ENCODE measurements at places on chromosomes 6 and 20. TPM values are rescaled to one million over a fixed set of nuclear protein-coding genes. Genes with fewer than 3 reads are reported as not detected.

MYT1 gene
- 0.15 TPM for total RNA-seq

DDX43 gene
- 0.85 TPM for total RNA-seq

SLC17A1 gene
- total RNA-seq = not detected

ZNF334 gene
- total RNA-seq = 1.3 TPM

ISM1 gene
- total RNA-seq = 0.59 TPM

TRIM15 gene
- not detected for total RNA-seq

CCN5 gene
- total RNA-seq = 118 TPM

FAM83D gene
- total RNA-seq = 1.1 TPM

RNF182 gene
- total RNA-seq = 0.83 TPM

ZBTB46 gene
- total RNA-seq = 12.2 TPM

TRIM39 gene
- total RNA-seq = 12.2 TPM

- DNase-seq = no peak
- H3K36me3 ChIP-seq = no peaks in the 10 kb centered on the region
- peak overlapping the region; percentile 49 for H3K27ac ChIP-seq
Measured at GRCh38 chr6:13331516-13332348, 3.4 kb upstream of the TBC1D7 start.

- no peak for DNase-seq
- no peak overlapping the region for H3K27ac ChIP-seq
- no peaks in the 10 kb centered on the region for H3K27me3 ChIP-seq
- no peak overlapping the region for H3K4me3 ChIP-seq
- H3K36me3 ChIP-seq = no peaks in the 10 kb centered on the region
- H3K4me1 ChIP-seq = no peaks in the 10 kb centered on the region
Measured at GRCh38 chr6:113381959-113382358, 475.2 kb upstream of the MARCKS start.

DNA sequence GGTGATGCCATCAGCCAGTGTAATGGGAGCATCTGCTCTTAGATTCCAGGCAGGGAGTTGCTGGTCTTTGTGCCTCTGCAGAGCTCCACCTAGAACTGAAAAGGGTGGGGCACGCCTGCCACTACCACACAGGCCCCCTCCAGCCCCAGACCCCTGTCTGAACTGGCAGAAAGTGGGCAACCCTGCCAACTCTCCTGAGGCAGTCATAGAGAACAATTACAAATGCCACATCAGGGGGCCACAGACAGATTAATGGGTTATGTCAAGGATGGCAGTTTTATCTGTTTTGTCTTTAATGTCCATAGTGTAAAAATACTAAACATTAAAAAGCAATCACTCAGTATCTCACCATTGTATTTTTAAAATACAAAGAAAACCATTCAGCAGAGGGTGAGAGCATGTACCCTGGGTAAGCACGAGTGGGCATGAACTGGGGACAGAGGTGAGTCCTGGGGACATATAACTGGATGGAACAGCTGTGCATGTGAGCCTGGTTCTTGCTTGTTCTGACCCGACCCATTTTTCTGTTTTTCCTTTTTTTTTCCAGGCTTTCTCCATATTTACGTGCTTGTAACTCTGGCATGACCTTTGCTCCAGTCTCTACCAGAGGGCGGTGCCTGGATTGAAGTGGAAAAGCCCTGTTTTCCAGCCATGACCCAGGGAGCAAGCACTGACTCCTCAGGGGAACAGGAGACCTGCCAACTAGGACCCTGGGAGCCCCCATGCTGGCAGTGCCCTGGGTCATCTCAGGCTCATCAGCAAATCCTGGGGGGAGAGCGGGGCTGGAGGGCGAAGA, 8.2 kb downstream of the TRAF3IP2 start:
- no peak overlapping the region for H3K4me3 ChIP-seq
- H3K27ac ChIP-seq = peak overlapping the region; percentile 99
- H3K36me3 ChIP-seq = no peaks in the 10 kb centered on the region
- no peaks in the 10 kb centered on the region for H3K27me3 ChIP-seq
- H3K4me1 ChIP-seq = no peaks in the 10 kb centered on the region

- H3K36me3 ChIP-seq = peaks cover 30% of the 10 kb centered on the region
- peak overlapping the region; percentile 84 for H3K4me3 ChIP-seq
- DNase-seq = no peak
- H3K27me3 ChIP-seq = no peaks in the 10 kb centered on the region
Measured at GRCh38 chr6:139370999-139371345, 3.5 kb downstream of the CITED2 start.

- no peaks in the 10 kb centered on the region for H3K4me1 ChIP-seq
- no peak overlapping the region for H3K4me3 ChIP-seq
- H3K27ac ChIP-seq = no peak overlapping the region
- H3K27me3 ChIP-seq = no peaks in the 10 kb centered on the region
- no peak for DNase-seq
Measured at GRCh38 chr6:98711380-98711779, 123.0 kb upstream of the POU3F2 start.

DNA sequence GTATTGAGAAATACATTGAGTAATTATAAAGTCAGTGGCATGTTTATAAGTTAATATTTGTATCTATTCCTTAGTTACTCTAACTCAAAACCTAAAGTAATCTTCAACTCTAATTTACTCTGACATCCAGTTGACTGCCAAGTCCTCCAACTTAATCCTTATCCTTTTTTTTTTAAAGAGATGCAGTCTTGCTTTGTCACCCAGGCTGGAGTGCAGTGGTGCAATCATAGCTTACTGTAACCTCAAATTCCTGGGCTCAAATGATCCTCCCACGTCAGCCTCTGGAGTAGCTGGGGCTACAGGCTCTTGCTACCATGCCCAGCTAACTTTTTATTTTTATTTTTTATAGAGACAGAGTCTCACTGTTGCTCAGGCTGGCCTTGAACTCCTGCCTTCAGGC, 24.4 kb downstream of the PTPN1 start:
- no peak overlapping the region for H3K27ac ChIP-seq
- H3K27me3 ChIP-seq = no peaks in the 10 kb centered on the region
- no peaks in the 10 kb centered on the region for H3K36me3 ChIP-seq
- no peak overlapping the region for H3K4me3 ChIP-seq

DNA sequence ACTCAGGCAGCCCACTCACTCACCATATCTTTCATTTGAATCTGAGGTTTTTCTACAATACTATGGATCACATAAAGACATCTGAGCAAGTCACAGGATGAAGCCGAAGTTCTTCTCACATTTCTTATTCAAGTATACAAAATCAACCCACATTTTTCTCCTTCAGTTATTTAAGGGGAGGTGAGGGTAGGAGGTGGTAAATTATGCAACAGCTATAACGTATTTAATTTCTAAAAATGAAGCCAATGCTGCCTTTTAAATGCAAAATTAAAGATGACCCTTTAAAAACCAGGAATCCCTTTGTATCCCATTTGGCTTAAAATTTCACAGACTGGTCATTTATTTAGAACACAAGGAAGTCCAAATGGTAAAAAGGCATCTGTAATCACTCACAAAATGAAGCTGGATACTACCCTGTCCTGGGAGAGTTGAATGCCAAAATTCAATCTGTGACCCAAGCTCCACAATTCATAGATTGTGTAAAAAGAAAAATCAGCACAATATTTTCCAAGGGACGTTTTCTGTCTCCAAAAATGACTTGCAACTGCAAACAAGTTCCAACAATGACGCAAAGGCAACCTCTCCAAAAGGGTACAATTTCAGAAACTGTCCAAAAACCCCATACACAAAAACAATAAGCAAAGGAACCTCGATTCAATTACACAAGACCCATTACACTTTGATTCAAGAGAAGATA, 48.8 kb downstream of the EPB41L2 start:
- H3K27ac ChIP-seq = peak overlapping the region; percentile 49
- no peaks in the 10 kb centered on the region for H3K4me1 ChIP-seq
- no peaks in the 10 kb centered on the region for H3K27me3 ChIP-seq

GRCh38 chr6:134379076-134379475, 61.2 kb upstream of the SGK1 start:
- no peak overlapping the region for H3K27ac ChIP-seq
- no peaks in the 10 kb centered on the region for H3K36me3 ChIP-seq
- DNase-seq = no peak

GRCh38 chr20:19849341-19850197, 91.5 kb downstream of the RIN2 start:
- no peaks in the 10 kb centered on the region for H3K36me3 ChIP-seq

- H3K36me3 ChIP-seq = no peaks in the 10 kb centered on the region
- H3K4me3 ChIP-seq = no peak overlapping the region
- no peak for DNase-seq
- H3K27me3 ChIP-seq = no peaks in the 10 kb centered on the region
Measured at GRCh38 chr6:55954436-55954835, 79.0 kb upstream of the BMP5 start.

GRCh38 chr20:41078329-41078728, 49.7 kb downstream of the TOP1 start:
- H3K36me3 ChIP-seq = peaks cover 28% of the 10 kb centered on the region
- H3K4me1 ChIP-seq = no peaks in the 10 kb centered on the region
- no peaks in the 10 kb centered on the region for H3K27me3 ChIP-seq
- H3K27ac ChIP-seq = peak overlapping the region; percentile 16
- no peak overlapping the region for H3K4me3 ChIP-seq
- no peak for DNase-seq

- H3K4me3 ChIP-seq = no peak overlapping the region
- no peaks in the 10 kb centered on the region for H3K4me1 ChIP-seq
- H3K36me3 ChIP-seq = peaks cover 1% of the 10 kb centered on the region
- no peak for DNase-seq
- no peak overlapping the region for H3K27ac ChIP-seq
Measured at GRCh38 chr6:130852844-130853554, 25.8 kb downstream of the SMLR1 start.

GRCh38 chr6:3540253-3540820, 83.5 kb upstream of the SLC22A23 start:
- H3K4me3 ChIP-seq = no peak overlapping the region
- peak; percentile 42 for DNase-seq
- no peaks in the 10 kb centered on the region for H3K36me3 ChIP-seq
- H3K27me3 ChIP-seq = no peaks in the 10 kb centered on the region

GRCh38 chr20:17571153-17571527, 1.3 kb downstream of the DSTN start:
- peak overlapping the region; percentile 87 for H3K4me3 ChIP-seq
- H3K4me1 ChIP-seq = peaks cover 61% of the 10 kb centered on the region
- peaks cover 3% of the 10 kb centered on the region for H3K36me3 ChIP-seq
- no peak for DNase-seq

DNA sequence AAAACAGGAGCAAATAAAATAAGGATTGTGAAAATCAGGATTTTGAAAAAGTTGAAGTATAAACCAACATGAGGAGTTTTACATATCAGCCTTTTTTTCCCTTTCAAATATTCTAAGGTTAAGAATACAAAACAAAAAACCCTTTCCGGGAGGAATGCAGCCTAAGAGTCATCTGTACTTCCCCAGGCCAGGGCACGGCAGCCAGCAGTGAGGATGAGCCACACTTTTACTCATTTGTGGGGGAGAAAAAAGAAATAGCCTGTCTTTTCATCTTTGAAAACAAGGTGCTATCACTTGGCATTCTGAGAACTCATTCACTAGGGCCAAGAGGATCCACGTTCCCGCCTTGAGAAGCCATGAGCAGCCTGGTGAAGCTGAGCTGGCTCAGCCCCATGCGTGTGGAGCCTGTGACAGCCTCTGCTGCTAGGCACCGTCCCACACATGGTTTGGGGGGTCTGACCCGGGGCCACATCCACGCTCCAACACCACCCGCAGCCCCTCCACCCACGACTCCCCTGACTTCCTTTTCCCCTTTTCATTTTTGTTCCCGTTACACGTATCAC, 11.2 kb downstream of the SLC22A1 start:
- no peaks in the 10 kb centered on the region for H3K27me3 ChIP-seq
- H3K27ac ChIP-seq = no peak overlapping the region
- H3K36me3 ChIP-seq = no peaks in the 10 kb centered on the region
- DNase-seq = no peak

GRCh38 chr6:51116723-51117122, 298.1 kb downstream of the TFAP2B start:
- no peak overlapping the region for H3K27ac ChIP-seq
- no peaks in the 10 kb centered on the region for H3K4me1 ChIP-seq
- H3K36me3 ChIP-seq = no peaks in the 10 kb centered on the region
- DNase-seq = no peak
- no peak overlapping the region for H3K4me3 ChIP-seq

DNA sequence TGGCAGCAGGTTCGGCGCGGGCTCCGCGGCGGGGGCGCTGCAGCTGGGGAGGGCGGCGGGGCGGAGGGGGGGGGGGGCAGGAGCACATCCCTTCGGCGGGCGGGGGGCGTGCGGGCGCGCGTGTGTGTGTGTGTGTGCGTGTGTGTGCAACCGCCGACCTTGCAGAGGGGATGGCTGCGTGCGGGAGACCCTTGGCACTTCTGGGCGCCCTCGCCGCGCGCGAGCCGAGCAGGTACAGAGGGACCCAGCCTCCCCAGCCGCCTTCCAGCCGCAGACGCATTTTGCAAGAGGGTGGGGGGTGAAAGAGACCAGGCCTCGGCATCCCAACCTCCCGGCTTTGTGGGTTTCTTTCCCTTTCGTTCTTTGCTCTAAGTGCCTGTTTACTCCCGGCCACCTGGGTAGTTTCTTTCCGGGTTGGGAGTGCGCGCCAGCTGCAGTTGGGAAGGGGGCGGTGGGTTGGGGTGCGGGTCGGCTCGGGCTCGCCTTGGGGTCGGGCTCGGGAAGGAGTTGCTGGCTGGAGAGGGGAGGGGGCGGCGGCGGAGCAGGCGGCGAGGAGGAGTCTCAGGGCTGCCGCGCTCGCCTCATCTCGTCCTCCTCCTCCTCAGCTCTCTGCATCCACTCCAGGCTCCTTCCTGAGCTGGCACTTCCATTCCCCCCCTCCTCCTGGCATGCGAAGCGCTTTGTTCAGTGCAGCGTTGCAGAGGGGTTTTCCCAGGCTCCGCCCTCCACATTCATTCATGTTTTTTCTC, 620 bp downstream of the HIVEP1 start:
- peak overlapping the region; percentile 77 for H3K4me3 ChIP-seq
- peak; percentile 75 for DNase-seq
- no peaks in the 10 kb centered on the region for H3K27me3 ChIP-seq
- peaks cover 36% of the 10 kb centered on the region for H3K4me1 ChIP-seq
- peaks cover 14% of the 10 kb centered on the region for H3K36me3 ChIP-seq
- H3K27ac ChIP-seq = peak overlapping the region; percentile 96

DNA sequence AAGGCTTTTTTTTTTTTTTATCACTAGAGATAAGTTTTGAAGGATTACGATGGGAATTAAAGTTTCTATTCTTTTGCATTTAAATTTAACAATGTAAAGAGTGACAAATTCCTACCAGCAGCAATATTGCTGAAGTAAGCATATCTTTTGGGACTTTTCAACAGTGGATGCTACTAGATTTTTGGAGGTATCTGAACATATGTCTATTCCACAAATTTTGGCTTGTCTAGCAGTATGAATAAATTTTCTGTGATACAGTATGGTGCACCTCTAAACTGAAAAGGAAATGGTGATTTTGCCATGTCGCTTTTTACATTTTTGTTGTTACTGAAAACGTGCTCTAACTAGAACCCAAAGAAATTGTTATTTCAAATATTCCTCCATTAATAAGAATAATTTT, 368.3 kb upstream of the MANEA start:
- H3K4me1 ChIP-seq = no peaks in the 10 kb centered on the region
- no peaks in the 10 kb centered on the region for H3K36me3 ChIP-seq
- H3K4me3 ChIP-seq = no peak overlapping the region
- H3K27me3 ChIP-seq = no peaks in the 10 kb centered on the region
- H3K27ac ChIP-seq = no peak overlapping the region

GRCh38 chr20:54173653-54174456, at the start of gene CYP24A1:
Gene CYP24A1, minus strand, starts transcription at chr20:54173986. Its CDS starts 407 bp downstream, at chr20:54173579.
- H3K27ac ChIP-seq = no peak within 1 kb of the TSS
- no peaks in the 10 kb centered on the region for H3K27me3 ChIP-seq
- H3K4me3 ChIP-seq = peak within 1 kb of the TSS; percentile 26
- DNase-seq = no peak

- no peak overlapping the region for H3K4me3 ChIP-seq
- no peaks in the 10 kb centered on the region for H3K36me3 ChIP-seq
- no peaks in the 10 kb centered on the region for H3K4me1 ChIP-seq
Measured at GRCh38 chr6:168737481-168737880, 296.5 kb downstream of the SMOC2 start.

- no peak for DNase-seq
- H3K27ac ChIP-seq = peak overlapping the region; percentile 96
- H3K4me3 ChIP-seq = no peak overlapping the region
- no peaks in the 10 kb centered on the region for H3K4me1 ChIP-seq
Measured at GRCh38 chr6:17293395-17293794, 12.2 kb downstream of the RBM24 start.

All from right atrium auricular region (tissue), 2 donors.